ENCODE measurements at places on chromosomes 5 and 9.

GRCh38 chr5:169812786-169813185 lies 167.5 kb downstream of the INSYN2B start:
- DNase-seq, result no peak

GRCh38 chr5:155726267-155726666 lies 600.7 kb upstream of the SGCD start:
- DNase-seq, result peak; percentile 32

GRCh38 chr5:43564289-43564850 lies 7.5 kb upstream of the PAIP1 start:
- DNase-seq, result no peak

- peak; percentile 14 for DNase-seq
Measured at GRCh38 chr5:93995126-93995621, 253.8 kb upstream of the POU5F2 start.

Measured in AG20443 (cell line).